ENCODE measurements at places on chromosomes 12 and 14.

DNA sequence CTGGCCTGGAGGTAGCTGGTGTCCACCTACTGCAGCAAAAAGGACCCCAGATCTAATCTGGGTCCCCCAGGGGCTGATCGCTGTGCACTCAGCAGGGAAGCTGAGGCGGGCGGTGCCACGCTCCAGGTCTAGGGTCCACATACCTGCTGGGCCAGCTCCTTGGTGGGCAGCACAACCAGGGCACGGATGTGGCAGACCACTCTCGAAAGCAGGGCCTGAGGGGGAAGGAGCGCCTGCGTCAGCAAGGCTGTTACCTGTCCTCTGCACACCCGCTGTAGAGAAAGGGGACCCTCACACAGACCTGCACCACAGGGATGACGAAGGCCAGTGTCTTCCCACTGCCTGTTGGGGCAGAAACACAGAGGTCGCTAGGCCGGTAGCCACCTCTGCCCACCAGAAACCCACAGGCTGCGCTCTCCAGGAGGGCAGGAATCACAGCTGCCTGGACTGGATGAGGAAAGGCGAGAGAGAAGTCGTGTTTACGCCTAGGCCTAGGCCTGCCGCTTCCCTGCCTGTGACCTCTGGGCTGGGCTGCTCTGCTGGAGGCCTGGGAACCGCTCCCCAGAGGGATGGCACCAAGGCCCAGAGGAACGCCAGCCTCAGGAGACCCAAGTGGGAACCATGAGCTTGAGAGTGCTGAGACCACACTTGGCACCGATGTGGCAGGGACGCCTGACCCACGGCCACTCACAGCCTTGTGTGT is 2.0 kb downstream of the DDX51 start:
- no peak for DNase-seq

GRCh38 chr12:119180380-119181040 is 1.8 kb downstream of the HSPB8 start:
- no peak for DNase-seq

- DNase-seq = no peak
Observed at GRCh38 chr12:58596381-58596780, 323.9 kb downstream of the LRIG3 start.

DNA sequence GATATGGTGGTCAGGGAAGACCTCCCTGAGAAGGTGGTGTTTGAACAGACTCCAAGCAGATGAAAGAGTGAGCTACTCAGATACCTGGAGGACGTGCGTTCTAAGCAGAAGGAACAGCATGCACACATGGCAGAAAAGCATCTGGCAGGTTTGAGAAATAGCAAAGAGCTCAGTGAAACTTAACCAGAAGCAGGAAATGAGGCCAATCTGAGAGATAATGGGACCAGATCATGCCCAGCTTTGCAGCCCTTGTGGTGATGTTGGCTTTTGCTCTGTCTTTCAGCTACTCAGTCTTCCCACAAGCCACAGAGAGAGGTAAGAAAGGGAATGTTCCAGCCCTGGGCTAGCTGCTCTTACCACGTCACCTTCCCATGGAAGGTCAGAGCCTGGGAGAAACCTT is 176.3 kb upstream of the GSC start:
- DNase-seq = no peak

GRCh38 chr12:105391231-105391630 is 60.7 kb downstream of the C12orf75 start:
- no peak for DNase-seq

GRCh38 chr12:31966558-31967205 is 7.5 kb downstream of the RESF1 start:
- no peak for DNase-seq

GRCh38 chr14:99262977-99263448 is 9.0 kb downstream of the BCL11B start:
- no peak for DNase-seq

DNA sequence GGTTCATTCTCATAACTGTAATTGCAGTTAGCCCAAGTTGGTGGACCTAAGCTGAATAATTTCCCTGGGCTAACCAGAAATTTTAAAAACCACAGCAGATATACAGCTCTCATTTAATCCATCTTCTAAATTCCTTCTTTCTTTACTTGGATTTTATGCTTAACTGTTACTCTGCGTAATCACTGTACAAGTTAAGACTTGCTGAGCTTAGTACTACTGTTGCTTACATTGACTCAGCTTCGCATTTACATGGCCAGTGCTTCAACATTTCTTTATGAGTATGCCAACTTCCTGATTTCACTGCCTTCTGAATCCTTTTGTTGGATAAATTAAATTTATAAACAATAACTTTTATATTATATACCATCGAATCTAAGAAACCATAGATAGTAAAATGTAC is 147.4 kb downstream of the SLC38A4 start:
- no peak for DNase-seq

GRCh38 chr12:117100251-117100650 is 1.0 kb upstream of the TESC start:
- DNase-seq = no peak

DNA sequence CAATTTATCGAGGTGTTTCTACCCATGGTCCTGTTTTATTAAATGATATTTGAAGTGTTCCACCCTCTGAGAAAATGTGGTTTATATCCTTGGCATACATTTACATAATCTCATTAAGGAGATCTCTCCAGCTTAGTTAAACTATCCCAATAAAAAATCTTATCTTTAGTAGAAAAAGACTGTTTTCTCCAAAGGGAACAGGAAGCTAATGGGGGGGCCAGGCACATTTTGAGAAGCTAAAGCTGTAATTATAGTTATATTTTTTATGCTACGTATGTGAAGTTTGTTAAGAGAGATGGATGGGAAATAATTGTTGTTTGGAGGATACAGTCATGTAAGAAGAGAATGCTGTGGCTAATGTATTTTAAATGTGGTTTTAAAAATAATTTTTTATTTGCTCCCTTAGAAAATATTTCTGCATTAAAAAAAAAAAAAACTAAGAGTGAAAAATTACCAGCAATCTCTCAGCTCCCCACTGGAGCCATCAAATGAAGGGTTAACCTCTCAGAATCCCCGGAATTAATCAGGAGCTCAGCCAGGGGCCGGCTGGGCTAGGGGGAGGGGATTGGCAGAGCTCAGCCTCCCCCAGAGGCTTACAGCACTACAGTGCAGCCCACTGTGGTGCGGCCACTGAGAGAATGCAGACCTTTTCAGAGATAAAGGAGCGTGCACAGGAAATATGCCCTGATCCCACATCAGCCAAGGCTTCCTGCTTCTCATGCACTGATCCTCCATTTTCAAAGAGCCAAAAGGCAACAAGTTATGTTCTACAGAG is 185.8 kb downstream of the EGLN3 start:
- DNase-seq = no peak

DNA sequence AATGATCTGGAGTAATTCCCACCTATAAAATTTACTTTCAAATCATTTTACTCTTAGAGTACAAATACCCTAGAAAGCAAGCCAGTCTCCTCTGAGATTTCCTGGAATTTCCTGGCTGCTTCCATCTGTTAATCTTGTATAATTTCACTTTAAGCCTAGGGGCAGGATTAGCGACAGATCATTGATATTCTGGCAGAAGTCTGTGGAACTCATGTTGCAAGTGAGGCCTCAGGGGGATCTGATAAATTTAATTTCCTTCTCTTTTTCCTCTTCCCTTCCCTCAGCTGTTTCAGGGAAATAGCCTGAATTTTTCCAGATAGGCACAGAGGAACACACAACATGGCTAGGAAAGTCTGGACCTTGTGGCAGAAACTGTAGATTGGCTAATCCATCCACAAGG is 5.9 kb upstream of the KRT6A start:
- no peak for DNase-seq

- no peak for DNase-seq
Observed at GRCh38 chr12:27869567-27869966, 89.5 kb upstream of the MANSC4 start.

DNA sequence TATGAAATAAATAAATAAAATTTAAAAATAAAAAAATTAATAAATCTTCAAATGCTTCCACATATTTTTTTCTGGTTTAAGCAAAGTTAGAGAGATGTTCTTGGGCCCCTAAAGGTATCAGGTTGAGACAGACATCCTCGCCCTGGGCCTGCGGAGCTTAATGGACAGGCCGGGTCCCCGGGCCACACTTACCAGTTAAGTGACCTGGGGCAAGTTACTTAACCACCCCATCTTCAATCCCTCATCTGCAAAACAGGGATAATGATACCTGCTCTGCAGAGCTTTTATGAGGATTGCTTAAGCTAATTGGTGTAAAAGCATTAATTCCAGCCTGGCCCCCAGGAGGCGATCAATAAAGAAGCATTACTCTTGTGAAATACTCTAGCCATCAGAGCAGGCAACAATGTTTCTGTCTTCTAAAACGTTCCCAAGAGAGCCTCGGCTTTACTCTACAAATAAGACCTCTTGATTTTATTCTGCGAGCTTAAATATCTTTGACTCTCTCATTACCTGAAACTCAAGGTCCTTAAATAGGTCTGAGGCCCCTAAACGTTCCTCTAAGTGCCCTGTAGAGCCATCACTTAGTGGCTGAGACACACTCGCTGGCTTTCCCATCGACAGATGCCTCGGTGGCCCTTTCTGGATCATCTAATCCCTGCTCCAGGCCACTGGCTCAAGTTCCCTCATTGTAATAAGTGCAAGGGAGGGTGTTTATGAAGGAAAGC is 81.1 kb upstream of the DIO3 start:
- DNase-seq = no peak

- DNase-seq = no peak
Observed at GRCh38 chr12:47772094-47772660, 861 bp upstream of the SLC48A1 start.

GRCh38 chr14:21092273-21093011 is 6.0 kb downstream of the ZNF219 start:
- peak; percentile 89 for DNase-seq

- no peak for DNase-seq
Observed at GRCh38 chr14:91233936-91234790, 10.3 kb downstream of the GPR68 start.

DNA sequence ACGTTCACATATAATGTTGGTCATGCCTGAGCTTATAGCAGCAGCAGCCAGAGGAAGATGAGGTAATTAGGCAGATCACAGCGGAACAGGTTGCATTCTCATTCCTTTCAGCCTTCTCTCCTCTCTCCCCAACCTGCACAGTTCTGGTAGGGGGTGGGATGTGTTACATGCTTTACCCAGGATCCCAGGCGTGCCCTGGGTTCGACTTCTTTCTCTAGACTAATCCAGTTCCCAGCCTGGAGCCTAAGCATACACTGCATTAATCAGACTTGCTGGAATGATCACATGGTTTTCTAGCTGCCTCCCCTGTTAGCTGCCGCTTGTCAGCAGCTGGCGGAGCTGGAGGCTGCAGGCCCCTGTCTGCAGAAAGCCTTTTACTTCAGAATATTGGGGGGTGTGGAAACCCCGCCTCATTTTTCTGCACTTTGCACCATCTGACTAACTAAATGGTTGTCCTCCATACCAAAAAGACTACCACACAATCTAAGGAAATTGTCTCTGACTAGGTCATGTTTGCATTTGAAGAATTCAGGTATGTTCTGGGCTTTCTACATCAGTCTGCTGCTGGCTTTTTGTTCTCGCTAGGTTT is 46.0 kb upstream of the EVL start:
- DNase-seq = no peak

- no peak for DNase-seq
Observed at GRCh38 chr12:101599771-101600484, 5.2 kb downstream of the MYBPC1 start.

- DNase-seq = no peak
Observed at GRCh38 chr14:73232984-73233383, 4.3 kb upstream of the PAPLN start.

DNA sequence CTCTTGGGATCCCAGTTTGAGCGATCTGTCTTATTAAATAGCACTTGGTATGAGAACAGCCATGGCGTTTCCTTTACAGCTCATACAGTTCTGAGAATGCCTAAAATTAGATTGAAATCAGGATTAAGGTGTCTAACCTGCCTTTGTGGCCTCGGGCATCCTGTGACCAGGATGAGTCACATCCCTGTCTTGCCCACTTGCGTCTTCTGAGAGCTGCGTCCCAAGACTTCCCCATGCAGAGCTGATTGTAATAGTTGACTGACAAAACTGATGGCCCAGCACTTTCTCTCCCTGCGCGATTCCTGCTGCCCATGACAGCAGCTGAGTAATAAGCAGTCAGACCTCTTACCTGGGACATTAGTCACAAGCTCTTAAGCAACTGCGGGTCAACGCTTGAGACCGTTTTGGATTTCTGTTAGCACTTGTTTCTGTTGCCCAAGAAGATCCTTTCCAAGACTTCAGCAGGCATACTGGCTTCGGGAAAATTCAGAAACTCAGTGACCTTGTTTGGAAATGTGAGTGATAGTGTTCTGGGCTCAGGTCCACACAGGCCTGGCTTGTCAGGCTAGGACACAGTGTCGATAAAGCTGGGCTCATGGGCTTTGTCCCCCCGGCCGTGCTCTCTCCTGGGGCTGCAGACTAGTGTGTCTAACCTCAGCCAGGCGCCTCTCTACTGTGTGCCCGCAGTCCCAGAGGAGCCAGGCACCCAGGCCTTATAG is 169.9 kb upstream of the HIF1A start:
- DNase-seq = peak; percentile 72

DNA sequence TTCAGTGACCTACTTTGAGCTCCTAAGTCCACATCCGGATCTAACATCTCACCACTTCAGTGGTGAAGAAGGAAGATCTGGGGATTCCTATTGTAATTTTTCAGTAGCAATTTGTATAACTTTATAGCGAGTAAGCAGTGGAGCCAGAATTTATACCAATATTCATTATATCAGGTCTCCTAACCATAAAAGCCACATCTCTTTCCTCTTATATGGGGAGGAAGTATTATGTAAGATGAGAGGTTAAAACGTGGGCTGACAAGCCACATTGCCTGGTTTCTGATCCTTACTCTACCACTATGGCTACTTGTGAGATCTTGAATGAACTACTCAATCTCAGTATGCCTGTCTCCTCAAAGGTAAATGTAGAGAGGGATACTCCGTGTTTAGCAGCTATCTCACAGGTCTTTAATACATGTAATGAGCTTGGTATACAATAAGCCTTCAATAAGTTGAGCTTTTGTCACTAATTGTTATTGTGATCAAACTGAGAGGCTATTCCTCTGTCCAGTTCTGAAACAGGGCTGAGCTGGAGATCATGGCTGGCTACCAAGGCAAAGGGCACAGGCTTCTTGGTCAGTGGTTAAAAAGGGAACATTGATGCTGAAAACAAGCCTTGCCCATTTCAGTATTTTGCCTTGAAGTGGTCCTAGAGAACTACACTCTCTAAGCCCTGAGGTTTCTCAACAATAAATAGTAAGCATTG is 3.3 kb upstream of the TMEM117 start:
- no peak for DNase-seq

DNA sequence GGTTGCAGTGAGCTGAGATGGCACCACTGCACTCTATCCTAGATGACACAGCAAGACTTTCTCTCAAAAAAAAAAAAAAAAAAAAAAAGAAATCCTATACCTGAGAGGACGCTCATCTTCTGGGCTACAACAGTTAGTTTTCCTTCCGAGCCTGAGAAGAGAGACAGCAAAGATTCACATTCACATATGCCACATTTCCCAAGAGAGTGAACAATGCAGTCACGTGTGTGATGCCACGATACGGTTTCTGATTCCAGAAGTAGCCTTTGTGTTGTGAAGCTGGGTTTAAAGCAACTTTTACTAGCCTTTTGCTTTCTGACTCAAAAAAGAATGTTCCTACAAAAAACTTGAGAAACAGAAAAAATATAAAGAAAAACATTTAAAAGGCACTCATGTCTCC is 19.5 kb downstream of the GCN1 start:
- DNase-seq = no peak

GRCh38 chr14:35594616-35595015 is 60.7 kb downstream of the INSM2 start:
- DNase-seq = no peak

Data from stimulated activated CD4-positive, alpha-beta T cell treated with anti-CD3 and anti-CD28 coated beads, Interleukin-12 subunit alpha, Interleukin-12 subunit beta, amount 100 ng/mL, for 24 hours (primary cell).